ENCODE measurements at places on chromosomes 7 and 10.

DNA sequence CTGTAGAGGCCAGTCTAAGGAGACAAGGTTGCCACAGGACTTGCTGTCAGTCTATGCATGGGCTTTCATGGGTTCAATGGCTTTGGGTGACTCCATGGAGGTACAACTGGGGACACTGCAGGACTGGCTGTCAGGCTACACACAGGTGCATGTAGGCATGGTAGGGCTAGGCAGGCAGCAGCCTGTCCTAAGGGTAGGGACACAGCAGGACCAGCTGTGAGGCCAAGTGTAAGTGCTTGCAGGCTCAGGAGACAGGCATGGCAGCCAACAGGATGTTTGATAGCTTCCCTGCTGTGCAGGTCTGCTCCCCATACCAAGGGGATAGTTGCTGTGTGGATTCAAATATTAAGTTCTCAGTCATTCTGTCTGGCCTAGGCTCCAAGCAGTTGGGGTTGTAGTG is 181.0 kb upstream of the NPY start:
- DNase-seq, result no peak

DNA sequence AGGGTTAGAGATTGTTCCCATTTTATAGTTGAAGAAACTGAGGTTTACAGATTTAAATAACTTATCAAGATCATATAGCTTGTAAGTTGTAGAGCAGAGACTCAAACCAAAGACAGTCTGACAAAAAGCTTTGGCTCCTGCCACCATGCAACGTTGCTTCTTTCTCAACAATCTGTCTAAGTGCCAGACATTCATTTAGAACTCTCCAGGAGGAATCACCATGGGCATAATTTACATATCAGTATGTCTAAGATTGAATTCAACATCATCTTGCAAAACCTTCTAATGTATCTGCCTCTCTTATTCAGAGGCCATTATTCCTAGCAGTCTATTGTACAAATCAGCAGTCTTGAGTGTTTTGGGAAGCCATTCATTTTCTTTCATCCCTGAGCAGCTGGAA is 163.5 kb upstream of the PLXDC2 start:
- no peak for DNase-seq

- DNase-seq, result peak; percentile 67
Measured at GRCh38 chr7:5595545-5596045, 172.0 kb upstream of the TNRC18 start.

- DNase-seq, result no peak
Measured at GRCh38 chr7:41182782-41183181, 520.1 kb downstream of the INHBA start.
